Stimulated activated CD4-positive, alpha-beta T cell treated with anti-CD3 and anti-CD28 coated beads, Interleukin-4, amount 100 ng/mL, for 48 hours (primary cell): ENCODE measurements at places on chromosomes 5 and 9.

DNA sequence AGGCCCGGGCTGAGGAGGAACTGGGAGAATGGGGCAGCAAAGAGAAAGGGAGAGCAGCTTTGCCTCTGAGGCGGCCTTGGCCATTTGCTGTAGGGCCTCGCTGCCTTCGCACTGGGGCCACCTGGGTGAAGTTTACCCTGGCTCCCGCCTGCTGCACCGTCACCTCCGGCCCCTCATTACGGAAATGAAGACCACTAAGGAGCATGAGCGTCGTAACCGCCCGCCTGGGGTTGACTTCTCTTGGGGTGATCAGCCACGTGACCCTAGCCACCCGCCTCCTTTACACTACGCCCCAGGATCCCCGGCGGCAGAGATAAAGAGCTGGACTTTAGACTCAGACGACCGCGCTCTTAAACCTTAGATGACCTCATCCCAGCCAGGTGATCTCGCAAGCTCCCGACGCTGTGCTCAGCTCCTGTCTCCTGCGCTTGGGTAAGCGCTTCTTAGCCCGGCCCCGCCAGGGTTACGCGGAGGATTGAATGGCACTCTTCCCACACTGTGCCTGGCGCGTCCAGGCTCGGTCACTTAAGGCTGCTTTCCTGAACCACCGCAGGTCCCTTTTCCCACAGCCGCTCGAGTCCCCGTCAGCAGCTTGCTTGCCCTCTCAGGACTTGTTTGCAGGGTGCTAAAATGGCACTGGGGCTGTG lies 107.9 kb upstream of the LARP1 start:
- no peak for DNase-seq

DNA sequence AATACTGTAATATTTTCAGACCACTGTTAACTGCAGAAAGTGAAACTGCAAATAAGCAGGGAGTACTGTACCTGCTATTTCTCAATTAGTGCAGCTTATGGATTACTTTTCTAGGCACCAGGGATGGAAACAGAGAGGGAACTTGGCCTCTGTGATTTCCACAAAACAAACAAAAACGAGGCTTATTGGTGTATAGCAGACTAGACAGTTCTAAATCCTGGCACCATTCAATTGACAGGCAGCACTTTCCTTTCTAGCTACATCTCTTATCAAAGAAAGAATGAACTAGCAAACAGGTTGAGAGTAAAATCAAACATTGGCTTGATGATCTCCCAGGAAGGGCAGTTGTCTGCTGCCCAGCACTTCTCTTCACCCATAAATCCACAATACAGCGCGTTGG lies 16.0 kb upstream of the IL33 start:
- DNase-seq, result no peak

GRCh38 chr5:120873083-120873482 lies 409.0 kb downstream of the PRR16 start:
- DNase-seq, result no peak

- no peak for DNase-seq
Measured at GRCh38 chr9:137955224-137955570, 77.6 kb downstream of the CACNA1B start.

- no peak for DNase-seq
Measured at GRCh38 chr9:16058131-16058549, 505.3 kb downstream of the CCDC171 start.

GRCh38 chr9:34983209-34983608 lies 6.3 kb upstream of the DNAJB5 start:
- DNase-seq, result no peak

- DNase-seq, result no peak
Measured at GRCh38 chr5:103346162-103346748, 87.7 kb downstream of the MACIR start.

GRCh38 chr5:51846015-51846414 lies 462.8 kb downstream of the ISL1 start:
- DNase-seq, result no peak

- DNase-seq, result no peak
Measured at GRCh38 chr5:74738406-74738805, 28.5 kb downstream of the GFM2 start.

- peak; percentile 73 for DNase-seq
Measured at GRCh38 chr9:114681594-114682332, at the start of gene TEX48. Gene TEX48 (minus strand): TSS chr9:114682192. CDS start chr9:114671723, 10,469 bp downstream.

DNA sequence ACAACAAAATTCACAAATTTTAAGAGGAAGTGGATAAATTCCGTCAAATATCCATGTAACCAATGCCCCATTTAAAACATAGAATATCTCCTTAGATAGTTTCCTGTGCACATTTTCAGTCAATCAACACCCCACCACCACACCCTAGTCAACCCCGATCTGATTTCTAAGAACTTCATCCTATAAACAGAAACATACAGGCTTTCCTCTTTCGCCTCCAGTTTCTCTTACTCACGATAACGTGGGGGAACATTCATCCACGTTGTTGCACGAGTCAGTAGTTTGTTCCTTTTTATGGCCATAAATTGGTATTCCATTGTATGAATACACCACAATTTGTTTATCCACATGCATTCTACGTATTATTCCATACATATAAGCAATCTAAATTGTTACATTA lies 35.6 kb upstream of the TRIO start:
- DNase-seq, result no peak

DNA sequence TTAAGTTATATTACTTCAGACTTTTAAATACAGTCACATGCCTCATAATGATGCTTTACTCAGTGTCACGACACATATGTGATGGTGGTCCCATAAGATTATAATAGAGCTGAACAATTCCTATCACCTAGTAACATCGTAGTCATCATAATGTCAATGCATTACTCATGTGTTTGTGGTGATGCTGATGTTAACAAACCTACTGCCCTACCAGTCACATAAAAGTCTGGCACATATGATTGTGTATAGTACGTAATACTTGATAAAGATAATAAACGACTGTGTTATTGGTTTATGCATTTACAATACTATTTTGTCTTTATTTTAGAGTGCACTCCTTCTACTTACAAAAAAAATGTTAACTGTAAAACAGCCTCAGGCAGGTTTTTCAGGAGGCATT lies 103.7 kb downstream of the PAM start:
- DNase-seq, result no peak

- DNase-seq, result no peak
Measured at GRCh38 chr5:141783005-141783946, 94.9 kb downstream of the PCDH1 start.
